AG08395 (cell line): ENCODE measurements at places on chromosomes 13 and 19.
A peak's percentile ranks its signal among the peaks of the same experiment; 100 is the strongest.

DNA sequence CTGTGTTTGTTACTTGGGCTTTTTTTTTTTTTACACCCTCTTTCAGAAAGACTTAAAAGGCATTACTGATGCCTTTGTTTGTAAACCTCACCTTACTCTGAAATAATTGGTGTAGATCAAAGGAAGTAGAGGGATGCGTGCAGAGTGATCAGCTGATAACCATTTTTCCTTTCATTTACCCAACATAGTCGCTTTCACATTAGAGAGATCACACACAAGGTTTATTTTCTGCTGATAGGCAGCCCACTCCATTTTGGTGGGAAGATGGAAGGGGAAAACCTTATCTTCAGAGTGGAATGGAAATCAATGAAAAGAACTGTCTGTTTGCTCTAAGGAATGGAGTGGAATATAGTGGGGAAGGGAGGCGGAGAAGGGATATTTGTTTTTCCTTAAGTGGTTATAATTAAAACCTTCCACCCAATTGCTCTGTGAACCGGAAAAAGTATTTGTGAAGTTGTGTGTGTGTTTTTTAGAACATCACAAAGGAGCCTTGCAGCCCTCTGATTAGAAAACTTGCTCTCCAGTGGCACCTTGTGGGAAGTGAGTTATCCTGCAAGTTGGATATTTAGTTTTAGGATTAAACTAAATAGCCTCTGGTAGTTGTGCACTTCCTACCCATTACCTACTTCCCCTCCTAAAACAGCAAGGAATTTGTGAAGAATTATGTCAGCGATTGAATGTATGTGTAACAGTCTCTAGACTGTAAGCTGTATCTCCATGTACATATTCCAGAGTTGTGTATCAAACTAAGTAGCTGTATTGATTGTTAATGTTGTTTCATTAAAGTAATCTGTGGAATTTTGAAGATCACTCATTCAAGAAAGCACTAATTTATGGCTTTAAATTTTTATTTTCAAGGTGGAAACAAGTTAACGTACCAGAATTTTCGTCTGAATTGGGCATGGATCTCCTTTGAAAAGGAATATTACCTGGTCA, 76.8 kb downstream of the FREM2 start:
- DNase-seq: peak; percentile 8

DNA sequence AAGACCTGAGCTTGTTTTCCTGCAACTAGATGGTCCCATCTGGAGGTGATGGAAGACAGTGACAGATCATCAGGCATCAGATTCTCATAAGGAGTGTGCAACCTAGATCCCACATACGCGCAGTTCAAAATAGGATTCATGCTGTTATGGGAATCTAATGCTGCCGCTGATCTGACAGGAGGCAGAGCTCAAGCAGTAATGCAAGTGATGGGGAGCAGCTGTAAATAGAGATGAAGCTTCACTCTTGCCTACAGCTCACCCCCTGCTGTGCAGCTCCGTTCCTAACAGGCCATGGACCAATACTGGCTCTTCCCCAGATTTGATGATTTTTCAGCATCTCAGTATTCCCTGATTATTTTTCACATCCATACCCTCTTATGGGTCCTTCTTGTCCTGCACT, 208.4 kb upstream of the RXFP2 start:
- DNase-seq: no peak

- no peak for DNase-seq
Observed at GRCh38 chr13:98960606-98961502, 17.0 kb downstream of the DOCK9 start.

DNA sequence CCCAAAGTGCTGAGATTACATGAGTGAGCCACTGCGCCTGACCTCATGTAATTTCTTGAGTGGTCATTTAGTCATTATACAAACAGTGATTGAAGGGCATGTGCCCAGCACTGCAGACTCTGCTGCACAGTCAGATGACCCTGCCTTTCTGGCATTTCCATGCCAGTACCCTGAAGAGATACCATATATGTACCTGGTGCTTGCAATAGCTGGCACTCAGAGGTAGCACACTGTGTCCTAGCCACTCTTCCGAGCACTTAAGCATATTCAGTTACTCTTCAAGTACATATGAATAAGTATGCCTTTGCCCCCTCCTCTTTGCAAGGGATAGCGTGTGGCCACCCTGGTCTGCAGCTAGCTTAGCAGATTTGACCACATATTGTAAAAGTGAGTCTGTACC, 15.5 kb downstream of the STX10 start:
- no peak for DNase-seq

DNA sequence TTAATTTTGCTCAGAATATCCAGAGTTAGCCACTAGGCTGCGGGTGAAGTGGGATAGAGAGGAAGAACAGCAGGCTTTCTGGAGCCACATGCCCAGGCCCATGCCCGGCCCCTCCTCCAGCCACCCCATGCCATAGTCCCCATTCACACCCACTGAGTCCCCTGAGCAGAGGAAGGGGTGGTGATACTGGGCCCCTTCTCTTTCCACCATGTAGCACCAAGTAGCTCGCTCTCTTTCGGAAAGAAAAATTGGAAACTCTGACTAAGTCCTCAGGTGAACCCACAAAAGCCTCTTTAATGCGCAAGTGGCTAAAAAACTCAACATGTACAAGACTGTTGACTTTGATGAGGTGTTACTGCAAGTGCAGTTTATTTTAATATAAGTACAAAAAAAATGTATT, 76.7 kb upstream of the GPR183 start:
- no peak for DNase-seq
